ENCODE measurements at places on chromosomes 7 and 10.

DNA sequence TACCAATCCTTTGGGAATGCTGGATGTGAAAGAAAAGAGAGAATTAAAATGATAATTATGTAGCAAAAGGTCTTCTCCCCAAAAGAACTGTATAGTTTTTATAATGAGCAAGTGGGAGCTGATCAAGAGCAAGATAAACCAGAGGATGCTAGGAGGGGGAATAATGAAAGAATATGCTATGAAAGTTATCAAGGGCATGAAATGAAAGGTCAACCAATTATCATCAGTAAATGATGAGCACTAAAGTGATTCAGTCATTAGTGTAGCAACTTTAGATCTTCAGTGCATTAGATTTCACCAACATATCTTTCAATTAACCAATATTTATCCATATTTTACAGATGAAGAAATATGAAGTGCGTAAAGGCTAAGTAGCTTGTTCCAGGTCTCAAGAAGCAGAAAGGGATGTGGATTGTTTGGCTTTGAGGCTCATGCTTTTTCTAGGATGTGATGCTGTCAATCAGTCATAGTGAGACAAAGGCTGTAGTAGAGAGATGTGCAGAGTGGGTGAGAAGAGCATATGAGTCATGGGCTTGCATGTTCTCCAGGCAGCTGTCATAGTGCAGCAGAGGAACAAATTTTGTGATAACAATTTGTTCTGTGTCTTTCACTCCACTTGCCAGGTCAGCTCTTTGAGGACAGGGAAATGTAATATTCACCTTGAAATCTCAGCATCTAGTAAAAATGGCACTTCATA is 5.7 kb upstream of the OR2F2 start:
- DNase-seq: peak; percentile 29

DNA sequence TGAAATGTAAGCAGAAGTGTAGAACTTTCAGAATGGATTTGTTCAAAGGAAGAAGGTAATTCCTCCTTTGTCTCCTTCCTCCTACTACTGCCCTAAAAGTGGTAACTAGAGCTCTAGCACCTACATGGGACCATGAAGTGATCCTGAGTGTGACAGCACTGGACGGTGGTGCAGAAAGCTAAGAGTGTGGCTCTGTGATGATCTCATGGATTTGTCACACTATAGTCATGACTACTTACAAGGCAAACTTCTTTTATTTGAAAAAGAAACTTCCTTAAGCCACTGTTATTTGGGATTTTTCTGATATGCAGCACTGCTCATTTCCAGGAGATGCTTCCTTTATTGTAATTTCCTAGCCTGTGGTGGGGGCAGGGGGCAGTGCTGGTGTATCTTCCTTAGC is 5.8 kb upstream of the FHIP2A start:
- DNase-seq: no peak

DNA sequence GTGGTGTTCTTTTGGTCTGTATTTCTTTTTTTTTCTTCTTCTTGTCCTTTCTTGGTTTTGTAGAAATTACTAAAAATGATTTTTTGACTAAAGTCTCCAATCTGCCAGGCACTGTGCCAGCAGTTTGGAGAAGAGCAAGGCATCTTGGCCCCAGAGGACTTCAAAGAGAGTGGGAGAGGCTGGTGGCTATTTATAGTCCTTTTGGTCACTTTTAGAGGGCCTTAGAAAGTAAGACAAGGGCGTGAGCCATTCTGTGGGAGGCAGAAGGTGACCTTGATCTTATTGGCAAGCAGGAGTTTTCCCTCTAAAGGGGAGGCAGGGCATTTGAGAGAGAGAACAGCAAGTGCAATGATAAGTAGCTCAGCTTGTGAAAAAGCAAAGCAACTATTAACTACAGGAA is 211.9 kb downstream of the GALNT17 start:
- no peak for DNase-seq

- DNase-seq: no peak
These were observed 40.8 kb downstream of the RBM20 start for GRCh38 chr10:110684800-110685446.

- DNase-seq: no peak
These were observed 24.8 kb upstream of the CYCS start for GRCh38 chr7:25149836-25150235.

- DNase-seq: no peak
These were observed 1.5 kb downstream of the ADCY1 start for GRCh38 chr7:45575501-45576248.

- DNase-seq: no peak
These were observed 60.4 kb upstream of the NPVF start for GRCh38 chr7:25288556-25289307.

DNA sequence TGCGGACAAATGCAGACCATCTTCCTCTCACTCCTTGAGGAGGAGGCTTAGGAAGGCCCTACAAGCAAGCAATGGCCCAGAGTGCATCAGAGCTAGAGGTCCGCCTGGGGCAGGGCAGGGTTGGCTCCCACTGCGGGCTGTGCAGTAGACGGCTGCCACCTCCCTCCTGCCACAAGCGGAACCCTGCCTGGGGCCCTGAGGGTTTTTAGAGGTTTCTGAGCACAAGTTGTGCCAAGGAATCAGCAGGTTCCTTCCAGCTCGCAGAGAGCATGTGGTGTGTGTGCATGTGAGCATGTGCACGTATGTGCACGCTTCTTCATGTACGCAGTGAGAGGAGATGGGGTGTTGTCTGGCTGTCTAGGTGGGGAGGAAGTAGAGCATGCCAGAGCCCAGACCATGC is 25.9 kb upstream of the SMARCD3 start:
- no peak for DNase-seq

DNA sequence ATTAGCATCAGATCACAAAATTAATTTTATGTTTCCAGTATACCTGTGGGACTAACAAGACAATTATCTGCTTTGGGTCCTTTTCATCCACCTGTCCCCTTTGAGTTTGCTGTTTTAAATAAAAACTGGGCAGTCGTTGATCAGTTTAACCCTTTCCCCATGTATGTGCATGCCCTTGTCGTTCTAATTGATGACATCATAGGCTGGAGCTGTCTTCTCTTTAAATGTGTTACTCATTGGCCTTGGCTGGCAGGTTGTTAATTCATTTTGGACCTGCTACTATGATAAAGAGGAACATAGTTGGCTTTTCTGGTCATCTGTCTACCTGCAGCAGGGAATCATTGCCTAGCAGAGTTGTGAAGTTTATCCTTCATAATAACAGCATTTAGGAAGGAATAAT is 53.8 kb downstream of the TASOR2 start:
- DNase-seq: no peak

- no peak for DNase-seq
These were observed 102.1 kb upstream of the MDFIC start for GRCh38 chr7:114819616-114820362.

- no peak for DNase-seq
These were observed 127.6 kb upstream of the PTN start for GRCh38 chr7:137471128-137471527.

GRCh38 chr10:119241066-119241465 is 33.7 kb downstream of the GRK5 start:
- no peak for DNase-seq

DNA sequence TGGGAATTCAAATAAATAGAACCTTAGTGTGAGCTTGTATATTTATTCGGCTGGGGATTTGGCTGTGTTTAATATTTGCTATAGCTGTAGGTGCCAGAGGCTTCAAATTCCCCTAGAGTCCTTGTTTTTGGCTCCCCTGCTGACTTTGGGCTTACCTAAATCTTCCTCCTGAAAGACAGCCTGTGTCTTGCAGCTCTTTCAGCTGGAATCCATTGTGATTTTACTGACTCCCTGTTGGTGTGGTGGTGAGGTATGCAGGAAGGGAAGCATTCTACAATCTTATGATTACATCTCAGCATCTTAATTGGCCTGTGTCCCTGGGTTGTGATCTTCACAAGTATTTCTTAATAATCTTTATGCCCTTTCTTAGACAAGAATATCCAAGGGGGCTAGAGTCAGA is 25.9 kb downstream of the FOXI2 start:
- no peak for DNase-seq

- DNase-seq: no peak
These were observed 52.7 kb downstream of the EEPD1 start for GRCh38 chr7:36205803-36206202.

DNA sequence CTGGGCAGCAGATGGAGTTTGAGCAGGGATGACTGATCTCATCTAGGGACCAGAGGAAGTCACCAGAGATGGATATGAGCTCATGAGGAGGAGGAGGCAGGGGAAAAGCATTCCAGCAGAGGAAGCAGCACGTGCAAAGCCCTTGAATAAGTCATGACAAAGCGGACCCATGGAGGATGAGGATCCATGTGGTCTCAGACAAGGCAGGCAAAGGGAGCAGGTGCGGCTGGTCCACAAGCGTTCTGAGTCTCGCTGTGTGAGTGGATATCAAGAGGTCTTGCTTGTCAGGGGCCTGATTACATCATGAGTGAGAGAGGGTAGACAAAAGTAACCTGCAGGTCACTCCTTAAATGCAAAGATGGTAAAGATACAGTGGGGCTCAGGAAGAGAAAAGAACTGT is 307.6 kb downstream of the GRID1 start:
- no peak for DNase-seq

- no peak for DNase-seq
These were observed 16.7 kb upstream of the HSPB1 start for GRCh38 chr7:76285604-76286374.

DNA sequence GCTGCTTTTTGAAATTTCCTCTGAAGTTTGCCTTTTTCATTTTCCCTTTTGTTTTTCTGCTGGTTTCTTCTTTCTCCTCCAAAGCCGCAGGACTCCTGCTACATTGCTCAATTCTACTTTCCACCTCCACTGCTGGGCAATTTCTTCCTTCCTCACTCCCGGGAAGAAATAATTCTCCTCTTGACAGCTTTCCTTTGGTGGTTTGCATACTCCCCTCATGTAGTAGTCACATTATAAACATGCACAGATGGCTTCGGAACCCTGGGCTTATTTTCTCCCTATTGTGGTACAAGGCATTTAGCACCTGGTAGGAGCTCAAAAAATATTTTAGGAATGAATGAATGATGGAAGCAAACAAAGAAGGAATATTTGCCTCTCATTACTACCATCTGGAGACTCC is 977.2 kb downstream of the LRMDA start:
- no peak for DNase-seq

- DNase-seq: no peak
These were observed 29.1 kb downstream of the GIMAP5 start for GRCh38 chr7:150766334-150766709.

GRCh38 chr10:7029672-7030071 is 381.2 kb downstream of the SFMBT2 start:
- no peak for DNase-seq

GRCh38 chr7:103501206-103501605 is 55.2 kb upstream of the SLC26A5 start:
- DNase-seq: no peak

DNA sequence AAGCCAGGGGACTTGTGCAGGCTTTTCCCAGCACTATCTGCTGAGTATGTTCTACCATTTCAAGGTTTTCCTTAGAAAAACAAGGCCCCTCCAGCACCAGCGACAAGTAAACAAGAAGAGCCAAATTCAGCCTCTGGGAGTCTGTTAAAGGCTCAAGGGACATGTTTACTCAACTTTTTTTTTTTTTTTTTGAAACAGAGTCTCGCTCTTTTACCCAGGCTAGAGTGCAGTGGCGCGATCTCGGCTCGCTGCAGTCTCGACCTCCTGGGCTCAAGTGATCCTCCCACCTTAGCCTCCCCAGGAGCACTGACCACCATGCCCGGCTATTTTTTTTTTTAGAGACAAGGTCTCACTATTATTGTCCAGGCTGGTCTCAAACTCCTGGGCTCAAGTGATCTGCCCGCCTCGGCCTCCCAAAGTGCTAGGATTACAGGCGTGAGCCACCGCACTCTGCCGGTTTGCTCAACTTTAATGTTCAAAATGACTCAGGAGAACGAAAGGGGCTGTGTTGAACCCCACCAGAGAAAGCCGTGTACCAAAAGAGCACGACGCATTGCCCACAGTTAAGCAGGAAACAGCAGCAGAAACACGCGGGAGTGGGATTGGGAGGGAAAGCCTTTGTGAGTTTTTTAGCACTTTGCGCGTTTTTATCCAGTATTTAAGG is 772 bp downstream of the PRDX3 start:
- DNase-seq: no peak

- DNase-seq: no peak
These were observed 30.4 kb downstream of the TMEM270 start for GRCh38 chr7:73891178-73891885.

GRCh38 chr10:75283671-75284470 is 48.1 kb upstream of the COMTD1 start:
- DNase-seq: no peak

- no peak for DNase-seq
These were observed 7.7 kb downstream of the HTR7 start for GRCh38 chr10:90849956-90850749.

GRCh38 chr7:155193716-155194115 is 104.0 kb upstream of the INSIG1 start:
- DNase-seq: no peak

DNA sequence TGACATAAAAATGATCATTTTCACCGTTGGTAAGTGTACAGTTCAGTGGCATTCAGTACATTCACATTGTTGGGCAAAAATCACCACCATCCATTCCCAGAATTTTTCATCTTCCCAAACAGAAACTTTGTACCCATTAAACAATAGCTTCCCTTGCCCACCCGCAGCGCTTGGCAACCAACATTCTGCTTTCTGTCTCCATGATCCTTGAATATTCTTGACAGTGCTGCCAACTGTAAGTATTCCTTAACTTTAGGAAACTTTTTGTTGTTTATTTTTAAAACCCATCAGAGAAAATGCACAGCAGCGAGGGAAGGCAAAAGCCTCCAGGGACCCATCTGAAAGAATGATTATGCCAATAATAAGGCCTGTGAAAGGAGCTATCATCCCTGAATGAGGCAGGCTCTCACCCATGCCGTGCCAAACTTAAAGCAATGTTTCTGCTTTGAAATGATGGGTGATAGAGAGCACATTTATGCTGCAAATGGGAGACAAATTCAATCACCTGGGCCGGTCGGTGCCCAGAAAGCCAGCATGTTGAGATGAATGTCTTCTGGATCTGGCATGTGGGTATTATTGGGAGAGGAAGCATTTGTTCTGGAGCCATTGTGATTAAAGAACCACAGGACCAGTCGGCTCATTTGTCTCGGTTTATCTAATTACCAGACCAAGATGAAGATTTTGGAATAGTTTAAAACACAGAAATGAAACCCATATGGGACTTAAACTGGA is 202.1 kb upstream of the NPVF start:
- no peak for DNase-seq

DNA sequence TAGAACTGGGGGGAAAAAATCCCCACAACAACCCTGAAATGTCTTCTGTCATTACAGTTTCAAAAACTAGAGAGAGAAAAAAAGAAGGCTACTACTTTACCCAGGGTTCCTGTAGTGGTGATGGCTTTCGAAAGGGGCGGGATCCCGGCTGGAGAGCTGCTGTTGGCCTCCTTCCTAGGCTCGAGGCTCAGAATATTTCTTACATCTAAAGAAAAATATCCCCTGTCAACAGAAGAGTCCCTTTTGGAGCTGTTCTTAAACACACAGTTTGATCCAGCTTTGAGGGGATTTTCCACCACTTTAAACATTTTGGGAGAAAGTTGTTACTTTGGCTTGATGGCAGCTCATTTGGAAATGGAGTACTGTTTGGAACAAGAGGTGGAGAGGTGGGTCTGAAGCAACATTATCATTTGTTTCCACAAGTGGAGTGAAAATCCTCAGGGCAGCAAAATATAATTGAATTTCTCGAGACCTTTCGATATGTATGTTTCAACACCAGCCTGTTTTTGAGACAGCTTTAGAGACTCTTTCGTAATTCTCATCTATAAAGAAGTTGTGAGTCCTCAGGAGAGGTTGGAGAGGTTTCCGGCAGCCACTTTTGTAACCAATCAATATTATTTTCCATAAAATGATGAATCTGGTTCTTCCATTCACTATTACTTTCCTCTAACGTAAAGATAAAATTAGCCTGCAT is 5.1 kb downstream of the HOXA13 start:
- DNase-seq: no peak

Data from SW480 (cell line).